Stimulated activated CD4-positive, alpha-beta T cell treated with anti-CD3 and anti-CD28 coated beads, Interleukin-15, amount 100 ng/mL, for 1 hour (primary cell): ENCODE measurements at places on chromosomes 16 and 17.
A peak's percentile ranks its signal among the peaks of the same experiment; 100 is the strongest.

DNA sequence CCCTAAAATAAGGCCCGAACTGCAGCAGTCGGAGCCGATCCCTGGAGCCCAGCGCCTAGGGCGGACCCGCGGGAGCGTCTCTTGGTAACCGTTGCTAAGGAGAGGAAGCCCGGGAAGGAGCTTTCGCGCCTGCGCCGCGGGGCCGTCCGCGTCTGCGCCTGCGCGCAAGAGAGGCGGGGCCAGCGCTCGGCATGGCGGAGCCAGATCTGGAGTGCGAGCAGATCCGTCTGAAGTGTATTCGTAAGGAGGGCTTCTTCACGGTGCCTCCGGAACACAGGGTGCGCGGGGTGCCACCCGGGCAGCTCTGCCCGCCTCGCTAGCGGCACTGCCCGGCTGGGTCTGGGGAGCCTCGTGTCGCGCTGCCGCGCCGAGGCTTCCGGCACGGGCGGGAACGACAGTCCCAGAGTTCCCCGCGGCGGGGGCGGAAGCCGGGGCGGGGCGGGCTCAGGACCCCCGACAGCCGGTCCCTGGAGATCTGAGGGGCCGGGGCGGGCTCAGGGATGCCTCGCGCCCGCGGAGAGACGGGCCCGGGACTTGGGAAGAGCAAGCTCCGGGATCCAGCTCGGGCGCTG lies at the start of gene CDK10:
CDK10 (plus strand) TSS at position 170 of the 572 bp plus-strand sequence; CDS start at position 192, 22 bp downstream.
- peak; percentile 87 for DNase-seq

DNA sequence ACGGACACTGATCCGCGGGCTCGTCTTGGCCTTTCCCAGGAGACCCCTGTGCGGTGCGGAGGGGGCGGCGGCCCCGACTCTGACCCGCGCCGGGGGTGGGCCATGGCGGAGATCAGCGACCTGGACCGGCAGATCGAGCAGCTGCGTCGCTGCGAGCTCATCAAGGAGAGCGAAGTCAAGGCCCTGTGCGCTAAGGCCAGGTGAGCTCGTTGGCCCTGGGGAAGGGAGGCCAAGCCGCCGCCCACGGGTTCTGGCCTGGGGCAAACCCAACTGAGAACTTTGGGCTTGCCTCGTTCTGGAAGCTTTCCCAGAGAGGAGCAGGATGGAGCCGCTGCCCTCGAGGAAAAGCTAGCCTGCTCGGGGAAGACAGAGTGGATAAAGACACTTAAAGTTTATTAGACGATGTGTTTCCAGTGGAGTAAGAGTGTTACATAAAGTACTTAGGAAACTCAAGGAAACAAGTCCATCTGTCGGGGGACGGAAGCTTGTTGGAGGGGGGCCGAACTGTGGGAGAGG lies 540 bp downstream of the PPP4C start:
- DNase-seq: no peak

GRCh38 chr17:35969558-35970380 lies 11.5 kb downstream of the CCL16 start:
- DNase-seq: peak; percentile 30

DNA sequence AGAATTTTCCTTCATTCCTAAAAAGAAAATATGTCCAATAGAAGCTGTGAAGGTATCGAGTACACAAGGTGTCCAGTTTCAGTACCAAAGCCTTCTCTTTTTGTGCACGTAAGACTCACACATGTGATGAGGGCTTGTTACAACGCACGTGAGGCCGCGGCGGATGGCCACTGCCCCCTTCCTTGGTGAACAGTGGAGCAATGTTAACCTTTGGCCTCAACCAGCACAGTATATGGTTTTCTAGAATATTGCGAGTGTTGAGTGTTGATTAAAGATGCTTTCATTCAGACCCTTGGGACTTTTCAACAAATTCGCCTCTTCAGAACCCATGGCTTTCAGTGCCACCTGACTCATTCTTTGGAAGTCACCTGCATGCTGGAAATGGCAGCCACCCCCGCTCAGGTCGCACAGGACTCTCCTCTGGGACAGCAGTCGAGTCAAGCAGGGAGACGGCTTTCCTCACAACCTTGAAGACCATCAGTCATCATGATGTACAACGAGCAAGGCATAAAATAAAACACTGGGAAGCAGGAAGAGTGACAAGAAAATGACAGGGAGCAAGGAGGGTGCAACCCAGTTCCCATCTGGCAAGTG lies 14.5 kb downstream of the MAP1LC3B start:
- DNase-seq: no peak

DNA sequence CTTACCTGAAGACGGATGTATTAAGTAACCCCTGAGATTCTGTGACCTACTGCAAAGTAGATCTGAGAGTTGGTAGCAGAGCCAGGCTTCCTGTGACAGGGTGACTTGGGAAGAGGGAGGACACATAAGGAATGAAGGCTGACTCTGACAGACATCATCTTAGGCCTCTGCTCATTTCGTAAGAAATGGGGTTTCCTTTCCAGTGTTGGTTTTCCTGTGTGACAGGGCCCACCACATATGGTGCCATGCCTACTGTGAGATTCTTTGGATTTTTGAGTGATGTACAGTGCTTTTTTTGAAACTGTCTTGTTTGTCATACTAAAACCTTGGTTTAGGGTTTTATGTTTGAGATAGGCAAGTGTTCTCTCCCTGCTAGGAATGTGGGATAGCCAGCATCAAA lies 12.7 kb downstream of the LIG3 start:
- DNase-seq: no peak

DNA sequence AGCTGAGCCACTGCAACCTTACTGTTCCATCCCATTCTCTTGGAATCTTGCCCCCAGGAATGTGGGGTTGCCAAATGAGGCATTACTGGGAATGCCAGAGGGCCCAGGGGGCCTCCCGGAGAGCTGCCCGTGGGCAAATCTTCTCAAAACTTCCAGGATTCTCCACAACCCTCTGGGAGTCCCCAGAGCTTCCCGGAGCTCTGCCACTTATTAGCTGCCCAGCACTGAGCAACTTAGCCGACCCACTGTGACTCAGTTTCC lies 306.0 kb downstream of the FOXL1 start:
- no peak for DNase-seq

GRCh38 chr16:80976946-80977345 lies 29.7 kb downstream of the CMC2 start:
- no peak for DNase-seq

GRCh38 chr17:54124456-54124855 lies 301.7 kb downstream of the KIF2B start:
- no peak for DNase-seq

DNA sequence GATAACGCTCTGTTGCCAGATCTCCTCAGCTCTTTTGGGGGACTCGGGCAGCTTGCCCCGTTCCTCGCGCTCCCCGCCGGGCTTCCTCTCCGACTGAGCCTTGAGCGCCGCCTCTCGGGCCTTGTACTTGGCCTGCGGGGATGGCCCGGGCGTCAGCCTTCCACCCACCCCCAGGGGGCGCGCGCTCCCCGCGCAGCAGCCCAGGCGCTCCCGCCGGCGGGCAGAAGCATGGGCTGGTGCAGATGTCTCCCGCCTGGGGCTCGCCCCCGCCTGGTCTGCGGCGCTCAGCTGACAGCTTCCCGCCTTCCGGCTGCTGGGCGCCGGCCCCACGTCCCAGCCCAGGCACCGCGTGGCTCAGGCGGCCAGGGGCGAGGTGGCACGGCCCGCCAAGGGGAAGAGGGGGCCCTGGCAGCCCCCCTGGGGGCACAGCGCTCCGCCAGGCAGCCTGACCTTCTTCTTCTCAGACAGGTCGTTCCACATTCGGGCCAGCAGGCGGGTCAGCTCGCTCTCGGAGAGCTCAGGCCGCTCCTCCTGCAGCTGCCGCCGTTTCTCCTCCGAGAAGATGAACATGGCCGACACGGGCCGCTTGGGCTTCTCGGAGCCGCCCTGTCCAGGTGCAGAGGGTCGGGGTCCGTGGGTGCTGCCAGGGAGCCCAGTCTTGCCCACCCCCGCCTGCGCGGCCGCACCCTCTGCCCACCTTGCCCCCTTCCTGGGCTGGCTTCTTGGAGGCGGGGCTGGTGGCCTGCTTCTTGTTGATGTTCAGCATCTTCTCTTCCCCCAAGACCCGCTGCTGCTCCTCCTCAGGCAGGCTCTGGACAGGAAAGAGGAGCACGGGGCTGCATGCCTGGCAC lies 8.9 kb downstream of the UBTF start:
- peak; percentile 87 for DNase-seq

DNA sequence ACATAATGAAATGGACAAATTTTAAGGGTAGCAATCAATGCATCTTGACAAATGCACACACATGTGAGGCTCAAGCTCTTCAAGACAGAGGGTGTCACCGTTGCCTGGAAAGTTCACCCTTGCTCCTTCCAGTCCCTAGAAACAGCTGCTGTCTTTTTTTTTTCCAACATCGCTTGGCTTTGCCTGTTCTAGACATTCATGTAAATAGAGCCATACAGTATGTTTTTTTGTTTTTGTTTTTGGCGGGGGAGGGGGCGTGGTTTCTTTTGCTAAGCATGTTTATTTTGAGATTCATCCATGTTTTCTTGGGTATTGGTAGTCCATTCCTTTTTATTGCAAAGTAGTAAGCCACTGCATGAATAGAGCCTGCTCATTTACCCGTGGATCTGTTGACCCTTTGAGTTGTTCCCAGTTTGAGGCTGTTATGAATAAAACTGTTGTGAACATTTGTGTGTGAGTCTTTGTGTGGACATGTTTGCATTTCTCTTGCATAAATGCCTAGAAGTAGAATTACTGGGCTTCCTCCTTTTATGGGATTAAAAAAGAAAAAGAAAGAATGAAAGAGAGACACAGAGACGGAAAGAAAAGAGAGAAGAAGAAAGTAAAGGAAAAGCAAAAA lies 78.4 kb downstream of the NT5M start:
- no peak for DNase-seq

DNA sequence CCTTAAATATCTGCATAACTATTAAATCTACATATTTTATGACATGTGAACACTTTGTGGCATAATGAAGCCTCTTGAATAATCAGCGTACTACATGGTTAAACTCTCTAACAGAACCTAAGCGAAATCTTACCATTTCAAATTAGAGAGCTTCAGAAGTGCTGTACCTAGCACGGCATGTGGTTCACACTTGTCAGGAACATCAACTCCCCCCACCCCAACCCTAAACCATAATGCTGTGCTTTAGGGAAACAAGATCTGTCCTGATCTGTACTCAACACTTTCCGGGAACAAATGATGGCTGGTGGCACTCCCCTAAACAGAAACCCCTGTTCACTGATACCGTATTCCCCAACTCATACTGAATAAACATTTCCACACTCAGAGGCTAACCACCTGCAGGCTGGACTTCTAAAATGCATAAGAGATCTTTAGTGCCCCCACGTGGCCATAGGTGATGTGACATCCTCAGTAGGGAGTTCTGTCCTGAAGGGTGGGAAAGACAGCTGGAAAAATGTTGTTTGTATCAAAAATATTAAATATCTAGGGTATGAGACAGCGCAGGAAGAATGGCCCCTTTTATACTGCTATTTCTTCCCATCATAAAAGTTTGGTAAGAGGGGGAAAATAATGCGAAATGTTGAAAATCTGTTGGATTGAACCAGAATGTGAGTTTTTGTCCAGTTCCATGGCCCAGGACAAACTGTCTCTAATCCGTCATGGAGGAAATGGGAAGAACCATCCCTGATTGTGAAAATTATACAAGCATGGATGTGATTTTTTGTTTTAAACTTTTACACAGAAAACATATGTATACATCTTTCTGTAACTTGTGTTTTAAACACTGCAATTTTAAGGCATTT lies 88.6 kb downstream of the USP31 start:
- DNase-seq: peak; percentile 20

DNA sequence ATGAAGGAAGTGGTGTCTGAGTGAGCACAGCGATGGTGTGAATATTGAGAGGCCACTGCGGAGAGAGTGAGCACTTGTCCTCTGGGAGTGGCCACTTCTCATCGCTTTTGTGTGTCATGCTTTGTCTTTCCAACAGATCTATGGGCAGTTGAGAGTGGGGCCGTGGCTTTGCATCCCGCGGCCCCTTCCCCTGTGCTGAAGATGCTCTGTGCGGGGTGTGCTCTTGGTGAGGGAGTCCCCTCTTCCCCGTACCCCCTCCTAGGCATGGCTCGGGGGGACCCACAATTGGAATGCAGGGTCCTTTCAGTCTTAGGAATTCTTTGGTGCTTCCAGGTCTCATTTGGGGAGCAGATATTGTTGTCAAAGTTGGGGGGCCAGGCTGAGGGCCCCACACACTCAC lies 197.3 kb upstream of the WSCD1 start:
- no peak for DNase-seq

DNA sequence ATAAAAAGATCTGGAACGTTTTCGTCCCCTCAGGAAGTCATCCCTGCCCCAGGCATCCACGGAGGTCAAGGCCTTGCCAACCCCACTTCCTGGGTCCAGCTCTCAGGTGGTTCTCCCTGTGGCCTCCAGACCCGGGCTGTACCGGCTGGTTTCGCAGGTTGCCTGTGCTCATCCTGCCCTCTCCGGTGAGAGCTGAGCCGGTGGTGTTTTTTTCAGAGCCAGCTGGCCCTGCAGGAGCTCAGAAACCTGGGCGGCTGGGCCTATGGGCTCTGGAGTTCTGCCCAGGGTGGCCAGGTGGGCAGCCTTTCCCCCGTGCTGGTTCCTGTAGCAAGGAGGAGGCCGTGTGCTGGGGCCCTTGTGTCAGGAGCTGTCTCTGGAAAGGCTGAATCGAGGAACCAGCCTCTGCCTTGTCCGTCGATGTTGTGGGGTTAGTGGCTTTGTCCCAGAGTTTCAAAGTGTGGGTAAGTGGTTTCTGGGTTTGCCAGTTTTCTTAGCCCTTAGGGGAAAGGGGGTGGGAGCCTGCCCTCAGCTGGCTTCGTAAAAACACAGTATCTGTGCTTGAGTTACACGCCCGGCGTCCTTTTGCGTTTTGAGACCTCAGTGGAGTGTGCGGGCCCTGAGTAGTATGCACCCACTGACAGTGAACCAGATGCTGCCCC lies 23.6 kb downstream of the C16orf90 start:
- DNase-seq: no peak

- no peak for DNase-seq
Measured at GRCh38 chr17:32943647-32944191, 15.8 kb downstream of the TMEM98 start.

DNA sequence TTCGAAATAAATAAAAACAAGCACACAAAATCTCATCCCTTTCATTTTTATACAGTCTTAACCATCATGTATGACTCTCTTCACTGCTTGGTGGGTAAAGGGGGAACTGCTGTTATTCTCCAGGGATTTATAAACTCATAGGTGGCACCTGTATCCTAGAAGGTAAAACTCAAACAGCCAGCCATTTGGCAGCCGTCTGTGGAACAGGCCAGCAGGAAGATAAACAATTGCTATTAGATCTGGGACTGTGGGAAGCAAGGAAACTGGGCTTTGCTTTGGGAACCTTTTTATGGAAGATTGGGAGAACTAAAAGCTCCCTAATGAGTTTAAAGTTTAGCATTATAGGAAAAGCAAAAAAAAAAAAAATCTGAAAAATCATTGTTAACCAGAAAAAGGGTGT lies 126.0 kb downstream of the TANGO6 start:
- no peak for DNase-seq

DNA sequence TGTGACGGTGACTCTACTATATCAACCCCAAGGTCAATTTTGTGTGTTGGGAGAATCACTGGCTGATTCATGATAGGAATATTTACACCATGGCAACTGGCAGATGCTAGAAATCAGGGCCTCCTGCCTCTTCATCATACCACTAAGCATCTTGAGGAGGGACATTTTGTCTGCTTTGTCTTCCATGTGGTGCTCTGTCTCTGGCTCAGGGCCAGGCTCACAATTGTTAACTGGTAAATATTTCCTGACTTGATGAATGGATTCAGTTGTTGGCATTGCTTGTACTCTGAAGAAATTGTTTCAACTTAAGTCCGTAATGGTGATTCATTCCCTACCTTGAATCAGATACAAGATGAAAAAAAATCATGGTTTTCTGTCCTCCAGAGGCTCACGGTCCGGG lies 292.7 kb downstream of the HAPSTR1 start:
- no peak for DNase-seq
